EL (cell line): ENCODE measurements at places on chromosomes 4 and X.

DNA sequence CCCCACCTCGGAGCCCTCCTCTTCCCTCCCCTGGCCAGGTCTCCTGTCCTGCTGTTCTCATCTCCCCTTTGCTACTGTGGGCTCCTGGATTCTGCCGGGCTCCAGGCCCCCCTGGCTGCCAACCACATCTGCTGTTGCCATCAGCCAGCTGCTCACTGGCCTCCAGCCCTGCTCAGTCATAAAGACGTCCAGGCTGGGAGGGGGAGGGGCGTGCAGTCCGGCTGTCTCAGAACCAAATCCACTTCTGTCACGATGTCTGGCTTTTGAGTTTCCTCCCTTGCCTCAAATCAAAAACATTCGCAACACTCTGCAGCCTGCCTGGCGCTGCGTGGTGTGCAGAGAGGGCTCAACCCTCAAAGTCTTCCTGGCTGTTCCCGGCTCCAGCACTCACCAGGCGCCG lies 7.1 kb downstream of the RASL11B start:
- no peak for DNase-seq

- DNase-seq = peak; percentile 77
Observed at GRCh38 chr4:182978152-182978827, 61.1 kb upstream of the DCTD start.

- DNase-seq = no peak
Observed at GRCh38 chr4:169079942-169080827, 70.1 kb upstream of the CBR4 start.

GRCh38 chrX:16839852-16840460 lies 30.2 kb downstream of the RBBP7 start:
- peak; percentile 70 for DNase-seq
